ENCODE measurements at places on chromosomes 2 and 18.
A peak's percentile ranks its signal among the peaks of the same experiment; 100 is the strongest.

GRCh38 chr2:191740016-191740419 lies 62.1 kb downstream of the NABP1 start:
- DNase-seq: peak; percentile 35

DNA sequence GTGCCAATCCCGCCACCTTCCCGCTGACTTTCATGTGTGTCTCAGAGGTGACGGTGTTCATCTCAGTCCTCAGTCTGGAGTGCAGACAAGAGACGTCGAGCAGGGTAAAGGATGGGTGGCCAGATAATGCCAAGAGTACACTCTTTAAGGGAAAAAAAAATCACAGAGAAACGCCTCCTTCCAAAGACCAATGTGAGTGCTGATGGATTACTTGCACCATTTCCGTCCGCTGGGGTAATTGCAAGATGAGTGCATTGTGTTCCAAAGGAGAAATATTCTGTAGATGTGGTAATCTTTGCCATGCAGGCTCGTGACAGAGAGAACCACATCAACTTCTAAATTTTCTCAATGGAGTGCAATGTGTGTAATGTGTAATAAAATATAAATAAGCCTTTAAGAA lies 81.0 kb downstream of the KLHL29 start:
- DNase-seq: no peak

DNA sequence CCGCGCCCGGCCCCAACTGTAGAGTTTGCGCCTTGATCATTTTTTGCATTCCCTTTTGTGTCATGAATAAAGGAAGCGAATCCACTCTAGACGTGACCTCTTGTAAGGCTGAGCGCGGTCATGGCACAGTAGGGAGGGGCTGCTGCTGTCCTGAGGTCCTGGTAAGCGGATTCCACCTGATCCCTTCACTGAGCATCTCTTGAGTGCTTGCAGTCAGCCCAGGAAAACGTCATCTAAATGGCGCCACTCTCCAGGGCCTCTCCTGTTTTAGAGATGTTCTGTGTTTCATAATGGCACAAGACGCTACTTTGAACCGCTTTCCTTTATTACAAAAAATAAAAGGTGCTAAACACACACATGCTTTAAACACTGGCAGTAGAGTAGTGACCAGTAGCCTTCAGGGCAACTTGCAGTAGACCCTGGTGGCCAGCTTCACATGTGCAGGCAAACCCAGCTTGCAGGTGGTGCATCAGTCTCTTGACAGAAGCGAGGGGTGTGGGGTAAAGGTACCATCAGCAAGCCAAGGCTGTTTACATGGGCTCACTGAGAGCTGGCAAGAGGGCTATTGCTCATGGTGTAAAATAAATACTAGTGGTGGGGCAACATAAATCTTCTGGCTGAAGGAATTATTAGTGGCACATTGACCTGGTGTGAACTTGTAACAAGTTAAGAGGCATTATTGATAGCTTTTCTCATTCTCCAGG lies 43.0 kb upstream of the ACKR3 start:
- DNase-seq: no peak

GRCh38 chr2:120678251-120678650 lies 57.4 kb upstream of the GLI2 start:
- no peak for DNase-seq

- DNase-seq: no peak
Measured at GRCh38 chr2:175853616-175853890, 148.5 kb downstream of the LNPK start.

DNA sequence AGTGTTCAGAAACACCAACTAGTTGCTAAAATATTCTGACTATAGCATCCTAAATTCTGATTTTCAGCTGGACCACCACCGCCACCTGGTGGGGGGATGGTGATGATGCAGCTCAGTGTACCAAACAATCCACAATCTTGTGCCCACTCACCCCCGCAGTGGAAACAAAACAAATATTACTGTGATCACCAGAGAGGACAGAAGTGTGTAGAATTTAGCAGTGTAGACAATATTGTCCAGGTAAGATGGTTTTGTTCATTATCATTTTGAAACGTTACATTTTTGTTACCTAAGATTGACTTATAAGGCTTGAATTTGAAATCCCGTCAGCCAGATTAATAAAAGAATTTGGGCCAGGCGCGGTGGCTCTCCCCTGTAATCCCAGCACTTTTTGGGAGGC lies 31.7 kb upstream of the UBXN4 start:
- peak; percentile 50 for DNase-seq

DNA sequence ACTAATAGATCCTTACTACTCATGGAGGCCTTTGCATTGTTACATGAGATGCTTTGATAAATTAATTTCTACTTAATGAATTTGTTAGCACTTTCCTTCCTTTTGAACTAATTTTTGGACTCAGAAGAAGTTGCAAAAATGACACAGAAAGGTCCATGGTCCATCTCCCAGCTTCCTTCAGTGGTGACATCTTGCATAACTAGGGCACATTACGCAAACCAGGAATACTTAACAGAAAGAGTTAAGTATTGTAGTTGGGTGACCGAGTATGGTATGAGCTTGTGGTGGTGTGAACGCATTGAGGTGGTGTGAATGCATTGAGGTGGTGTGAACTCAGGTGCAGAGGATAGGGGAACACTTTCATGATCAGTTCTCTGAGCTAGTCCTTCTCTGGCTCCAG lies 151.1 kb upstream of the TWIST2 start:
- DNase-seq: no peak

DNA sequence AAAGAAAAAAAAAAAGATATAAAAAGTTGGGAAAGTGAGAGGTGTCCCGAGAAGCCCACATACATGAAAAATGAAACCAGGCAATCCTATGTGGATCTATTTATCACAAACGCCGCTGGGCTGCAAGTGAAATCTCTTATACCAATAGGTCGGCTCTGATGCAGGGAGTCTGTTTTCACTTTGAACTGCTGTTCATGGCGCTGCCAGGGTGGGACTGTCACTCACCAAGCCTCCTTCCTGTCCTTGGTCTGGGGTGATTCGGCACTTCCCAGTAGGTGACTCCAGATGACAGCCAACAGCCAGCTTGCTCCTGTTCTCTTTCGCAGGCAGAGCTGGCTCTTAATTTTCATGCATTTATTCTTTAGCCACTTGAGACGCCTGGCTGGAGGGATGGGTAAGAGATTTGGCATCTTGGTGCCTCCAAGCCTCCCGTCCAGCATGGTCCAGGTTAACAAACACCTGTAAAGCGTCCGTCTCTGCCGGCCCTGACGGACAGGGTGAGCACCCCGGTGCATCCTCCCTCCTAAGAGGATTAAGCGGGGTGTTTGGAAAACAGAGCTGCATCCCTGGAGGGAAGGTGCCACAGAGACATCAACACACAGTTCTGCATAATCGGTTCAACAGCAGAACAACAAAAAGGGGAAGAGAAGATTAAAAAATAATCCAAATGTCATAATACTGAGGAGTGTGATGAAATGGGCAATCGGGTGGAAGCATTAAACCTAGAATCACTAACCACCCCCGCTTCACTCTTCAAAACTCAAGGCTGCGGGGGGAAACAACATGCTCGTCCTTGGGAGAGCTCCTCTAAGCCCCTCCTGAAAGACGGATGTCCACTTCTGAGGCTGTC lies 58.7 kb downstream of the STEAP3 start:
- DNase-seq: no peak

DNA sequence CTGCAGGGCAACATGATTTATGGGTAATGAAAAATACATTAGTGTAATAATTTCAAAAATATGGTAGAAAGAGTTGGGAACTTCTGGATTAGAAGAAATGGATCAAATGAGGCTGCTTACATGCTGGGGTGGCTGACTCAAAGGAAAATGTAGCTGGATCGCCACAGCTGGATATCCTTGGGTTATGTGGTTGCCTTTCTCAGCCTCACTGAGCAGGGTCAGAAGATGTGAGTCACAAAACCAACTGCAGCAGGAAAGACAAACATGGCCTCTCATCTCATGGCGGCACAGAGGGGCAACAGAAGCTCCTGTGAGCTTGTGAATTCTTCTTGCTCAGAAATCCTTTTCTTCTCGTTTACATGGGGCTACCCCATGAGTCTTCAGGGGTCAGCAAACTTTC lies 317.1 kb upstream of the SPRED2 start:
- DNase-seq: peak; percentile 82

DNA sequence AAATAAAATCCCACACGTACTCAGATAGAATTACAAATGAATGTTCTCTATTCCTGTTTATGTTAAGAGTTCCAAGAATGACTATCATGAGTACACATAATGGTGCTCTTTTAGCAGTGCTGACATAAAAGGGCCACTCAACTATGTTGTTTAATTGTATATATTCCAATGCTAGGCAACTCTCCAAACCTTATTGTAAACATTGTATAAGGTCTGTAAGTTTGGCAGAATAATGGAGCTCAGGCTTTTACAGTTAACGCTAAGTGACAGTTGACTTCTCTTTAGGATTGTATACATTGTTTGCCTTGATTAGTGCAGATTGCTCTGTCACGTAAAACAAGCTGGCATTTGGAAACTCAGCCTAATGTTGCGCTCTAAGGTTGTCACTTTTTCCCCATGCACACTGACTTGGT lies 20.8 kb downstream of the RBMS1 start:
- no peak for DNase-seq

DNA sequence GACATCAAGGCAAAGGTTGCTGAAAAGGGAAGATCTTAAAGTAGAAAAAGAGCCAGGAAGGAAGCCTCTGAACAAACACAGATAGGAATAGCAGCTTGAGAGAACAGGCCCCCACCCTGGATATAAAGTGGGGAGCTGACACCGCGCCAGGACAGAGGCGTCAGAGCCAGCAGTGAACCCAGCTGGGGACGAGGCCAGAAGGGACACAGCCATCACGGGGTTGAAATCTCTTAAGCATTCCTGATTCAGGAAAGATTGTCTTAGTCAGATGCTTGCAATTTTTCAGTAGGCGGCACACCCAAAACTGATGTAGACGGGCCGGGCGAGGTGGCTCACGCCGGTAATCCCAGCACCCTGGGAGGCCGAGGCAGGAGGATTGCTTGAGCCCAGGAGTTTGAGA lies 93.8 kb upstream of the PHLPP1 start:
- DNase-seq: no peak

DNA sequence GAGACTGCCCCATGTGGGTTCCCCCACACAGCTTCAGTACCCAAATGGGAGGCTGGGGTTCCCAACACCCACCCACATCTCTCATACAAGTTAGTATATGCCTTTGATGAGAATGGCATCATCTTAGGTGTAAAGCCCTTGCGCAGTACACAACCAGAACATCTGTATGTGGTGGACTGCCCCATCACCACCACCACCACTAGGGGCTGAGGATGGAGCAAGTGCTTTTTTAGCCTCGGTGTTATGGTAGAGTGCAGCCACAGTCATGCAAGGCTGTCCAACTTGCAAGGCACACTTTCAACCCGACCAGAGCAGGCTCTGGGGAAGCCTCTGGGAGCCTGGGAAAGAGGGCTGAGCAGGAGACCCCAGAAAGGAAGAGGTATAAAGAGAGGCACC lies 241.2 kb downstream of the TFCP2L1 start:
- DNase-seq: no peak

- DNase-seq: no peak
Measured at GRCh38 chr2:12293874-12294273, 422.9 kb upstream of the TRIB2 start.

GRCh38 chr2:184685999-184686841 lies 87.9 kb downstream of the ZNF804A start:
- DNase-seq: peak; percentile 26

- no peak for DNase-seq
Measured at GRCh38 chr2:168234407-168235085, 12.8 kb downstream of the STK39 start.

DNA sequence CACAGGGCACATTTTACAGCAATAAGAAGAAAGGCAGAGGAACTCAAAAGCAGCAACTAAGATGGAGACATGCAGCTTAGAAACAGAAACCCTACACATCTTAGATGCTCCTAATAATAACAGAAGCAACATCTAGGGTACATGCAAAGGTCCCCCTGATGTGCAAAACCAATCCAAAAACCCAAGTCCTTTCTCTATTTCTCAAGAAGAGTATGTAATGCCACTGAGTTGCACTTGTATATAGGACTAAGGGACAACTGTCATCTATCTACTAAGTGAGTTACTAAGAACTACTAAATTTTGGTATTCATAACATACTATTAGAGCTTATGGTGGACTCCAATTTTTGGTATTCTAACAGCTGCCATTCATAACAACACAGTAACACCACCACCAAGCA lies 28.4 kb downstream of the HNRNPLL start:
- DNase-seq: no peak

DNA sequence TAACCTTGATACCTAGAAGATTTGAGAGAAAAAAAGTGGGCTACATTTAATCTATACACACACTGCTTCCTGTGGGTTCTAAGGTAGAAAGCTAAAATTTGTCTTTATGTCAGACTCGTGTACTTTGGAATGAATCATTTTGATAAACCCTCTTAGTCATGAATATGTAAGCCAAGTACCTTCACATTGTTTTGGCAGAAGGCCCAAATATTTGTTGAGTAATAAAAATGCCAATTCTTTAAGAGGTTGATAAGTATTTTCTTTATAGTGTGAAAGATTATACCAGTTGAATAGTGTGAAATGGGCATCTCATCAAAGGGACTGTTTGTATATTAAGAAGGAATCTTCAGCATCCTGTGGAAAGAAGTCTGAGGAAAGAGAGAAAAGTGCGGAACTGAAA lies 1464.7 kb upstream of the ZEB2 start:
- peak; percentile 56 for DNase-seq

DNA sequence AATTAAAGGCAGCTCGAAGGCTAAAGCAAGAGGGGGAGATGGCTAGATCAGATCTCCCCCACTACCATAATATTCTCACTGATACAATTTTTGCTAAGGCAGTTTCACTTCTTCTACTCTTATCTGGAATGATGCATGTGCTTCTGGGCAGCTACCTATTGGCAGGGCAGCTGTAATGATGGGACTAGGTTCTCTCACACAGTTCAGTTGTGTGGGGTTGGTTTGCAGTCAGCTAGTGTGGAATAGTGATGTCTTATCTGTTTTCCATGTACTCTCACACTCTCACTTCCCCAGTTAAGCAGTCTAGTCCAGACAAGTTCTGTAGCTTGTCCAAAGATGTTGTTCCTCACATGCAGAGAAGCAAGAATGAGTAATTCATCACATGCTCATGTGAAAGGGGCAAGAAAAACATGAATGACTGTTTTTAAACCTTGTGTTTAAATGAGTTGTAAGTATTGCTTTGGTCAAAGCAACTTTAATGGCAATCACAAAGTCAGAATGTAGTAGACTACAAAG lies 836.1 kb downstream of the CBLN2 start:
- DNase-seq: no peak

DNA sequence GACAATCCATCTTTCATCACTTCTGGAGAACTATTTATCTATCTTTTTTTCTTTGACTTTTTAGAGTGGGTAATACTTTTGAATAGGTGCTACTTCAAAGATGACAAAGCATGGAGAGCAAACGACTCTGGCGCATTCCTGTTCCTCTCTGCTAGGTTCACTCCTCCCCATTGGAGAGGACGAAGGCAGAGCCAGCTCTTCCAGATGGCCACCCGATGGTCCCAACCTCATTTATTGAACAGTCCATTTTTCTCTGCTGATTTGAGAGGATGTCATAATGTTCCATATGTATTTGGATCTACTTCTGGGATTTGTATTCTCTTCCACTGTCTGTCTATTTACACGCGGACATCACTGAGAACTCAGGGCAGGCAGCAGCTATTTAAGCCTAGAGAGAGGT lies 284.3 kb upstream of the CXCR4 start:
- no peak for DNase-seq

Measured in kidney tubule cell (primary cell).